ENCODE measurements at places on chromosomes 6 and 20. TPM values are rescaled to one million over a fixed set of nuclear protein-coding genes. Genes with fewer than 3 reads are reported as not detected.

The GPX5 gene
- total RNA-seq, result not detected

DNA sequence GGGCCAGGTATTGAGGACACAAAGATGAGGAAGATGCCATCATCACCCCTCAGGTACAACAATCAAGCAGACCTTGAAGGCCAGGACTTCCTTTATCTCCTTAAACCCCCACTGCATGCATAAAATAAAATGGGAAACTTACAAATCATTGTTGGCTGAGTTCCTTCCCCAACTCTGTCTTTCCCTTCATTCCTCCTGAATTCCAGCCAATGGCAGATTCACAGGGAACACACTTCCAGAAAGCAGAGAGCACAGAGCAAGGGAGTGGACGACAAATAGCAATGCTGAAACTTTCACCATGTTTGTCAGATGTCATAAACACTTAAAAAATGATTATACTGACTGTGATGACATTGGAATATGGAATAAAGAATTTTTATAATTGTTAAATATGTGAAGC, 37.3 kb upstream of the NXT1 start:
- DNase-seq, result no peak

DNA sequence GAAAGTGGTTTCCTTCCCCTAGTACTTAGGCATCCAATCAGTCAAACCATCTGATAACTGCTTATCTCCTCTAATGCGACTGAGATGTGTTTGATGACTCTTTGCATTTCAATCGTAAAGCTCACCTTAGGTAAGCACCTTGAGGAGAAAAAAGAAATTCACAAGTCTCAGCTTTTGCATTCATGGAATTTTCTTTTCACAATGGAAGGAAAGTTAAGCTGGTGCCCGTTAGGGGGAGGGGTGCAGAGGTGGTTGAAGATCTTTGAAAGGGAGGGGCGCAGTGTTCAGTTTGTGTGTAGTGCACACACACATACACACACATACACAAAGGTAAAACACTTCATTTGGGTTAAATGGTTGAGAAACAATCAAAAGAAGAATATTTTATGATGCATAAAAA, 87.1 kb upstream of the SALL4 start:
- DNase-seq, result no peak

DNA sequence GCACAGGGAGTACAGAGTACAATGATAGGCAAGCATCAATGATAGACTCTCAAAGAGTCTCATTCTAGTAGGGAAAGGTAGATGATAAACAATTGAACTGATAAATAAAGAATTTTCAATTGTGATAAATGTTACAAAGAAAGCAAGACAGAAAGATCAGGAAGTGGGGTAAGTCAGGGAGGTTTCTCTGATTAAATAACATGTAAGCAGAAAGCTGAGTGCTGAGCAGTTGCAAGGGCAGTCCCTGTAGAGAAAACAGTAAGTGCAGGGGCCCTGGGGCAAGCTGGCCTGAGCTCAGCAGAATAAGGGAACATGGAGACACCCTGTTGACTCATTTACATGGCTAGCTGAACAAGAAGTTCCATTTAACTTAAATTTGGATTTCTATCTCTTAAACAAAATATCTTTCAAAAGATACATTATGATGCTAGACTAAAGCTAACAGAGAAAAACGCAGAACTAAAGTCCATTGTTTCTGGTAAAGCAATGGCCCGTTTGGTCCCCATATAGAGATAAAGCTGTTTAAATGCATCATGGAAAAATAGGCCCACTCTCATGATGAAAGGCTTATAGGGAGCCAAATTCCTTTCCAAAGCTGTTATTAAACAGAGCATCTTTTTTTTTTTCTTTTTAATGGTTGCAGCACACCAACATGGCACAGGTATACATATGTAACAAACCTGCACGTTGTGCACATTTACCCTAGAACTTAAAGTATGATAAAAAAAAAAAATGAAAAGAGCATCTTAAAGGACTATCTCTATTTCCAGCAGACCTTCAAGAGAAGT, 5.3 kb upstream of the TNFAIP3 start:
- DNase-seq, result no peak

GRCh38 chr6:158018851-158019361, 37.2 kb downstream of the SYNJ2 start:
- no peak for DNase-seq

All from activated naive CD8-positive, alpha-beta T cell treated with anti-CD3 and anti-CD28 coated beads, Interleukin-2, amount 10 ng/mL, durations not matched to agents 7 days and 5 days (primary cell).